T follicular helper cell (primary cell): ENCODE measurements at places on chromosomes 6 and 20.

DNA sequence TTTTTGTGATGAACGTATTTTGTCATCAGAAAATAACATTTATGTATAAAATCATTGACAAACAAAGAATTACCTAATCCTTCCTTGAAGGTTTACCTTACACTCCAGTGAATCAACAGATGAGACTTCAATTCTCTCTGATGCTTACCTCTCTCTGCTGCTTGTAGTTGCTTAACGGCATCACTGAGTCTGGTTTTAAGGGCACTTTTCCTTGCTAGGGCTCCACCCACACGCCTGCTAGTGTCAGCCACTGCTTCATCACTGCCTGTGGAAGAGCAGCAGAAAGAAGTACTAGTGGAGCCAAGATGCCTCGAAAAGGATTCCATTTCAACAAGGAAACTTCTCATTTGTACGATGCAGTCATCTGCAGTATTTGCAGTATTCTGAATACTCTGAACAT, 63.0 kb downstream of the FAM229B start:
- no peak for DNase-seq

DNA sequence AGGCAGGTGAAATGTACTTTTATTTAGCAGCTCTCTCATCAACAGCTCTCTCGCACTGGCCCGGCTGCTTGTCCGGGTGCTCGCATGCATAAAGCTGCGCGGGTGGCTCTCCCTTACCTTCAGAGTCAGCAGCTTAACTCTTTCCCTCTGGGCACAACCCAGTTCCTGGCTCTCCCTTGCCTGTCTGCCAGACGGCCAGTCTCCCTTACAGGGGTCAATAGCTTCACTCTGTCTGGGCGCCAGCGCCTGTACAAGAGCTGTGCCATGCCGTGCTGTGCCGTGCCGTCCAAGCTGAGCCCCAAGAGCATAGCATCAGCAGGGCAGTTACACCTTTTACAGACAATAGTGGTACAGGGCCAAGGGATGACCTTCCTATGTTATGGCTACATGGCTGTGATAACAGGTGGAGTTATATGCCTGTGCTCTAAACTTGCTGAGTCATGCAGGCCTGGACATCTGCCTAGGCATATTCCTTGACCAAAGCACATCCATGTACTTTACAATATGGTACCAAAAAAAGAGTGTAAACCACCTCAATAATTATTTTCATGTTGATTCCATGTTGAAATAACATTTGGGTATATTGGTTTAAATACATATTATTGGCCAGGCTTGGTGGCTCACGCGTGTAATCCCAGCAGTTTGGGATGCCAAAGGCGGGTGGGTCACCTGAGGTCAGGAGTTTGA, 47.9 kb downstream of the BLTP3A start:
- DNase-seq: no peak

- no peak for DNase-seq
Observed at GRCh38 chr6:62146954-62147853, 138.8 kb downstream of the KHDRBS2 start.

DNA sequence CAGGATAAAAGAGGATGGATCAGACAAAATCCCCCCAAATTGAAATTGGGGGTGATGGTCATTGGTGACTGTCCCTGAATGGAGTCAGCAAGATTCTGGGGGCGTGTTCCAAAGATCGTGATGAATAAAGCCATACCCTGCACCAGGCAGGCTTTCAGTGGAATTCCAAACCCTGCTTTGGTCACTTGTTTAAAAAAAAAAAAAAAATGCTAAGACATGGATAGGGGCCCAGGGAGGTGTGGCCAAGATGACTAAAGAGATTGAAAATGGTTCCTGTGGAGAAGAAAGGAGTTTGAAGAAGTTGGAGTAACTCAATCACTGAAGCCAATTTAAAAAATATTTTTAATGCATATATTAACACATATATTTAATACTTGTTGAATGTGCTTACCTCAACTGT, 161.4 kb upstream of the KCNG1 start:
- no peak for DNase-seq

- no peak for DNase-seq
Observed at GRCh38 chr6:25413207-25413905, 134.2 kb downstream of the CARMIL1 start.

GRCh38 chr20:58980711-58981627, at the start of gene NELFCD:
Gene NELFCD (plus strand): TSS chr20:58981256. CDS start chr20:58981310, 54 bp downstream.
- DNase-seq: peak; percentile 84

DNA sequence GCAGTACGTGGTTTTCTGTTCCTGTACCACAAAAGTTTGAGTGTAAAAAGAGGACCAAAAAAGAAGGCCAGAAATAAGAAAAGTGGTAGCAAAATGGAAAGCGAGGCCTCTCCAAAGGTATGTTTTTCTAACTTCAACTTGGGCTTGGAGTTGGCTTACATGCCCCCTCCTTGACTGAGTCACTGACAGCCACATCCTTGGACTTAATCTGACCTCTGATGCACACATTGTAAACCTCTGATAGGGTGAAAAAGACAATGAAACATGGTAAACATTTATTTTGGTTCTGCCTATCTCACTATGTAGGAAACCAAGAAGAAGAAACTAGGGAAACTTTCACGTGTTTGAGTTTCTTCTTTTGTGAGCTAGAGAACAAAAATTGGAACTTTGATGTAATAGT, 503.2 kb upstream of the ID4 start:
- no peak for DNase-seq

DNA sequence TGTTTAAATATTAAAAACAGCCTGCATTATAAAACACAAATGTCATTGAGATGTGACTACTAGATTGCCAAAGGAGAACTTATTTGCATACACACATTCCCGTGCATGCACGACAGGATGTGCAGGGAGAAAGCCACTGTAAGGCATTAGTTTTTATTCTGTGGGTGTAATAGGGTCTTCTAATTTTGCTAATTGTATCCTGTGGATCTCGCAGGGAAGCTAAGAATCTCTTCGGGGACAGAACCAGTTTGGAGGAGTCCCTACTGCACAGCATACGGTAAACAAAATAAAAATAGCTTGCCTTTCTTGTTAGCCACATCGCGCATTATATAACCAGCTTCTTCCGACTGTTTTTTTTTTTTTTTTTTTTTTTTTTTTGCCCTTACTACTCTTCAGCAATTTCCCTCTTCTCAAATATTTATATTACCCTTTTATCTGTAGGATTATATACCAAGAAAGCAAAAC, 2.0 kb downstream of the ATXN1 start:
- DNase-seq: no peak

GRCh38 chr6:2713473-2714110, 37.1 kb downstream of the MYLK4 start:
- no peak for DNase-seq

DNA sequence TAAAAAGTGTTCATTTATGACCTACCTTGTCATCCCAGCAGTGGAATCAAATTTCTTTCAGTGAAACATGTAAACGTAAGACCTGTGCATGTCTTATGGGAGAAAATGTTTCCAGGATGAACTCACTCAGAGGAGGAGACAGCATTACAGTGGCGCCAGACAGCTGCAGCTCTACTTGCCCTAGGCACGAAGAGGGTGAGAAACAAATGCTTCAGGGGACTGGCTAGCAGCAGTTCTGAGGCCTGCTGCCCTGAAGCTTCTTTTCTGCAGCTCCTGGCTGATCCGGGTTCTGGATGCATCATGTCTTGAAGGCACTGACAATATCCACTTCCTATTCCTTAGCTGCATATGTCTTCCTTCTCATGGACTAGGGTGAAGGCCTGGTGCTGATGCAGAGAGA, 120.2 kb downstream of the QRSL1 start:
- DNase-seq: no peak

GRCh38 chr6:111450087-111450486, 32.9 kb downstream of the REV3L start:
- no peak for DNase-seq

DNA sequence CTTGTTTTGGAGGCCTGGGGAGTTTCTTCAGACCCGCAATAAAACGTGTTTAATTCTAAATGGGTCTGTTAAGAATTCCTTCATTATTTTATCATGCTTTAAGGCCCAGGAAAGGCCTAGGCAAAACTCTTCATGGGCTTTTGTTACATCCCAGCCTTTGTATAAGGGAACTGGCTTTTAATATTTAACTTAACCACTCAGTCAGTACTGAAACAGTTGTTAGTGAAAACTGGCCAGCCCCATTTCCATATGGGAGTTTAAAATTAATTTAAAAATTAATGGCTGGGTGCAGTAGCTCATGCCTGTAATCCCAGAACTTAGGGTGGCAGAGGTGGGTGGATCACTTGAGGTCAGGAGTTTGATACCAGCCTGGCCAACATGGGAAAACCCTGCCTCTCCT, 213.2 kb upstream of the FKBP1C start:
- DNase-seq: no peak

- DNase-seq: no peak
Observed at GRCh38 chr6:107670792-107671199, 153.3 kb downstream of the SCML4 start.

GRCh38 chr6:153038378-153039057, 36.0 kb upstream of the MTRF1L start:
- no peak for DNase-seq

DNA sequence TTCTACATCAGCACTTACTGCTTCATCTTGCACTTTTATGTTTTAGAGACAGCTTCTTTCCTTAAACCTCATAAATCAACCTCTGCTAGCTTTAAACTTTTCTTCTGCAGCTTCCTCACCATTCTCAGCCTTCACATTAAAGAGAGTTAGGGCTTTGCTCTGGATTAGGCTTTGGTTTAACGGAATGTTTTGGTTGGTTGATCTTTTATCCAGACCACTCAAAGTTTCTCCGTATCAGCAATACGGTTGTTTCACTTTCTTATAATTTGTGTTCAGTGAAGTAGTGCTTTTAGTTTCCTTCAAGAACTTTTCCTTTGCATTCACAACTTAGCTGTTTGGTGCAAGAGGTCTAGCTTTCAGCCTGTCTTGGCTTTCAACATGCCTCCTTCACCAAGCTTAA, 40.4 kb downstream of the DNAAF9 start:
- no peak for DNase-seq

- no peak for DNase-seq
Observed at GRCh38 chr6:15475261-15475660, 187.6 kb downstream of the DTNBP1 start.

DNA sequence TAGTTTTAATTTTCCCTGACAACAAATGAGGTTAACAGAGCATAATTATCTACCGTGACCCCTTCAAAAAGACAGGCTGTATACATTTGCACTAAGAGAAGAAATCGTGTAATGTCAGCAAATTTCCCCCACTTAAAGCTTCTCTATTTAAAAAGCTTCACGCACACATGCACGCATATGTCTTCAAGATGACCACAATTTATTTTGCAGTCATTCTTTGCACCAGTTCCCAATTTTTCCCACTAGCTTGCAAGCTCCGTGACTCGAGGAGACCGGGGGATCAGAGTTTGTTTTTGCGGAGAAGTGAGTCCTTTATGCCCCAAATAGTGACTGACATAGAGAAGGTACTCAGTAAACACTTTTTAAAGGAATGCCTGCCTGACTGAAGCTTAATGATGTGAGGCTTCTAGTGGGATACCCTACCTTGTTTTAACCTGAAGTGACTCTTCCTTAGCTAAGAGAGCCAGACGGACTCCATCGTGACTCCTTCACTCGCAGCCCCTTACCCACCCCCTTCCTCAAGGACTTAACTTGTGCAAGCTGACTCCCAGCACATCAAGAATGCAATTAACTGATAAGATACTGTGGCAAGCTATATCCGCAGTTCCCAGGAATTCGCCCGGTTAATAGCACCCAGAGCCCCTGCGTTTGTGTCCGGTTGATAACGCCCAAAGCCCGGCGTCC, 9.3 kb upstream of the NQO2 start:
- DNase-seq: no peak
